ENCODE measurements at places on chromosomes 11 and 22.

- DNase-seq: no peak
Measured at GRCh38 chr11:56214537-56214936, 19.5 kb downstream of the OR5T2 start.

DNA sequence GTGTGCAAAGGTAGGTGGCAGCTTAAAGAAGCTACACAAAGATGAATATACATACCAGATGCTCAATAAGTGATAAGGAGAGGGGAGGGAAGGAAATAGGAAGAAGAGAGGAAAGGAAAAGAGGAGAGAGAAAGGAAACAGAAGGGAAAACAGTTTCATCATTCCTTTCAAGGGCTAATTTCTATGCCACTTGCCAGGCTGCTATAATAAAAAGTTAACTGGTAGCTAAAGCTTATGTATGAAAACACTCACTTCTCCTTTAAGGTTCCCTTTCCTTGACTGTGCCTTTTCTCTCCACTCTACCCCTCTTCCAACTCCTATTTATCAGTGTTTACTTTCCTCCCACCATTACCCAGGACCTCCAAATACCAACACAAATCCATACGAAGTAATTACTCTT is 347.9 kb downstream of the DLG2 start:
- no peak for DNase-seq

GRCh38 chr11:33900159-33900840 is 8.4 kb upstream of the LMO2 start:
- no peak for DNase-seq

DNA sequence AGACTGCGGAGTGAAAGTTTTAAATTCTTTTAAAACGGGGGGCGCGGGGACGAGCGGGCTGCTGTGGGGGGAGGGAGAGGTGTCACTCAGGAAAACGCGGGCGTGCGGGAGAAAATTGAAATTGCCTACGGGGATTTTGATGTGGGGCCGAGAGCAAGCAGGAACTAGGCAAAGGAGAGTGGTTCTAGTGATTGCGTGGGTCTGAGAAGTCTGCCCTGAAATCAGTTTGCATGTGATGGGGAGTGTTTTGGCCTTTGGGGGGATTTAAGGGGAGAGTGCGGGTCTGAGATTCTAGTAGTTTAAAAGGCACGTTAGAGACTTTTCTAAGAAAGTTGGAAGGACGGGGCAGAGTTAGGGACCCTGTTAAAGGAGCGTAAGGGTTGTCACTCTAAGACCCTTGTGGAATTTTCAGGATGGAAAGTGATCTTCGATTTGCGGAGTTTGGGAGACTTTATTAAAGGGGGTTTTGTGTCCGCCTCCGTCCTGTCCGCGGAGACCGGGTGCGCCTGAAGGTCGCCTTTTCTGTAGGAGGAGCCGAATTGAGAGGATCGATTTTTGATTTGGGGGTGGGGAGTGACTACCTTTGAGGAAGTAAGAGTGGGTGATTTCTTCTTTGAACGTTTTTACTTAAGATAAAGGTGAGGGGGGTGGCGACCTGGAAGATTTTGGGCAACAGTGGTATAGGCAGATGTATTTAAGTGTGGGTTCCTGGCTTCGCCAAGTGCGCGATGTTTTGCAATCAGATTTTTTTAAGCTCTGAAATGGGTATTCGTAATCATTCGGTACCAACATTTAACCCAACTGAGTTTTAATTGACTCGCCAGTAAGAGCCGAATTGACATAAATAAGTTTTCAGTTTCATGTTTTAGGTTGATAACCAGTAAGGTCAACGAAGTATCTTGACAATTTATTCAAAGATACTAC is 1.1 kb downstream of the EED start:
- DNase-seq: no peak

DNA sequence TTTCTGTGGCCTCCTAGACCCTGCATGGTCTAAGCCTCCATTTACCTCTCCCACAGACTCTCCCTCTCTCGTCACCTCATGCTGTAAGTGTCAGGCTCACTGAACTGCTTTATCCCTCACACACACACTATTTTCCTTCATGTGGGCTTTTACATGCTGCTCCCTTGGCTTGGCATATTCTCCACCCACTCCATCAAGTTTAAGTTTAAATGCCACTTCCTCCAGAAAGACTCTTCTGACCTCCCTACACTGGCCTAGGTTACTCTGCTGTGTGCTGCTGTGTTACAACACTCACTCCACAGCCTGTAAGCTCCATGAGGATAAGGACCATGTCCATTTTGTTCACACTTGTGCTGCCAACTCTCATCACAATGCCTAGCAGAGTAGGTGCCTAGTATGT is 2.5 kb downstream of the DCHS1 start:
- no peak for DNase-seq

DNA sequence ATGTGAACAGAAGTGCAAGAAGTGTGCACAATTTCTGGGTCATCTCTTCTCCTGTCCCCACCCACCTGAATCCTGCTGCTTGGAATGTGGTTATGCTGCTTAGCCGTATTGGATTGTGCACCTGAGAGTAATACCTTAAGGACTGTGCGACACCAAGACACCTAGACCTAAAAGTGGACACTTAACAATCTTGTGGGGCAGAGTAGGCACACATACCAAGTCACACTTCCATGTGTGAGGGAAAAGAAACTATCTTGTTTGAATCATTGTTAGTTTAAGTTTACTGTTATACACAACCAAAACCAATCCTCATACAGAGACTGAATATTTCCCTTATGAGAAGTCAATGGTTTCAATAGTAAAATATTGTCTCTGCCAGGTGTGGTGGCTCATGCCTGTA is 93.7 kb downstream of the CCDC83 start:
- DNase-seq: no peak

DNA sequence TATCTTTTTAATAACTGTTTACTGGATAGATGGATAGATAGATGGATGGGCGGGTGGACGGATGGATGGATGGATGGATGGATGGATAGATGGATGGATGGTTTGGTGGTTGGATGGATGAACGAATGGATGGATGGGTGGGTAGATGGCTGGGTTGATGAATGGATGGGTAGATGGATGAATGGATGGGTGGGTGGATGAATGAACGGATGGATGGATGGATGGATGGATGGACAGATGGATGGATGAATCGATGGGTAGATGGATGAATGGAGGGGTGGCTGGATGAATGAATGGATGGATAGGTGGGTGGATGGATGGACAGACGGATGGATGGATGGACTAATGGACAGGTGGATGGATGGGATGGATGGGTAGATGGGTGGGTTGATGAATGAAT is 13.8 kb upstream of the SLC22A12 start:
- no peak for DNase-seq

DNA sequence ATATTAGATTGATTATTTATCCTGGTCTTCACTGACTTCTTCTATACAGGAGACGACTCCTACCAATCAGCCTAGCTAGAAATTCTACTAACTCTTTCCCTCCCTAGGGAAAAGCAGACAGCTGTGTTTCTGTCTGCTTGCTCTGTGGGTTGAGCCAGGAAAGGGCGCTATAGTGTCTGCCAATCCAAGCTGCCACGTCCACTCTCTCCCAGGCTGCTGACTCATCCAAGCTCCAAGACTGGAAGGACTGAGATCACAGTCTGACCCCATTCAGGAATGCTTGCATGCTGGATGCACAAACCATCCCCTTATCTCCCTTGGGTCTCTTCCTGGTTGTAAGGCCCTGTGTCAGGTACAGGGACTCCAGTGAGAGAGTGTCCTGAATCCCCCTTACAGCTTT is 955.6 kb downstream of the OPCML start:
- no peak for DNase-seq

GRCh38 chr11:62157603-62158002 is 32.4 kb upstream of the SCGB1D1 start:
- DNase-seq: no peak

- no peak for DNase-seq
Measured at GRCh38 chr11:102577182-102577581, 46.6 kb upstream of the MMP7 start.

DNA sequence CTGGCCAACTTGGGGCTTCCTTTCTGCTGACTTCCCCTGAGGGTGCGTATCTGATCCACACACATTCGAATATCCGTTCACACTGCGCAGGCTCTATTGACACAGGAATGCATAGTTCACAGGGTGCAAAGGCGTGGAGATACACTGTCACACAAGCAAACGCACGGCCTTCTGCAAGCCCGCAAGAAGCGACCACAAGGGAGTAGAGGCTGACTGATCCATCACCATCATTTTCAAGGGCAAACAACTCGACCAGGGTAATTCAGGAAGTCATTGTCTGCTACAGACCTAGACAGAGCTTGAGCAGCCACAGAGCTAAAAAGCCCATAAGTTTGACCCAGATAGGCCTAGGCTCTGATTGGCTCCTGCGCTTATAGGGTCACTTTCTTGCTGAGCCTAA is 392.3 kb downstream of the MN1 start:
- DNase-seq: no peak

DNA sequence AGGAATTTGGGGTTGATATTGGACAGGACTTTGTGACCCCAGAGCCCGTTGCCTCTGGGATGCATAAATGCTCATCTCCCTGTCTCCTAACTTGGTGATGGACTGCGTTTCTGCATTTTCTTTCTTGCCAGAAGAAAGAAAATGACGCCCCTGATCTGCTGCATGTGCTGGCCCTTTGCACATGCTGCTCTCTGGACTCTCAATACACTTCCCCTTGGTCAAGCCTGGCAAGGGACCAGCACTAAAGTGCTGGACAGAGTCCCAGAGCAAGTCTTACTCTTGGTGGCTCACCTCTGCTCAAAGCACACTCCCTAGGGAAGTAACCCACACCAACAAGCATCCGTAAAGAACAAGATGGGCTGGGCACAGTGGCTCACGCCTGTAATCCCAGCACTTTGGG is 40.7 kb downstream of the MYH9 start:
- DNase-seq: no peak

GRCh38 chr11:93330446-93330984 is at the start of gene DEUP1:
Gene DEUP1 (plus strand): TSS chr11:93330742. CDS start chr11:93332260, 1,518 bp downstream.
- DNase-seq: no peak

GRCh38 chr11:118082880-118083552 is 3.7 kb downstream of the SMIM35 start:
- no peak for DNase-seq

GRCh38 chr11:73149105-73149504 is 7.0 kb upstream of the FCHSD2 start:
- DNase-seq: no peak

DNA sequence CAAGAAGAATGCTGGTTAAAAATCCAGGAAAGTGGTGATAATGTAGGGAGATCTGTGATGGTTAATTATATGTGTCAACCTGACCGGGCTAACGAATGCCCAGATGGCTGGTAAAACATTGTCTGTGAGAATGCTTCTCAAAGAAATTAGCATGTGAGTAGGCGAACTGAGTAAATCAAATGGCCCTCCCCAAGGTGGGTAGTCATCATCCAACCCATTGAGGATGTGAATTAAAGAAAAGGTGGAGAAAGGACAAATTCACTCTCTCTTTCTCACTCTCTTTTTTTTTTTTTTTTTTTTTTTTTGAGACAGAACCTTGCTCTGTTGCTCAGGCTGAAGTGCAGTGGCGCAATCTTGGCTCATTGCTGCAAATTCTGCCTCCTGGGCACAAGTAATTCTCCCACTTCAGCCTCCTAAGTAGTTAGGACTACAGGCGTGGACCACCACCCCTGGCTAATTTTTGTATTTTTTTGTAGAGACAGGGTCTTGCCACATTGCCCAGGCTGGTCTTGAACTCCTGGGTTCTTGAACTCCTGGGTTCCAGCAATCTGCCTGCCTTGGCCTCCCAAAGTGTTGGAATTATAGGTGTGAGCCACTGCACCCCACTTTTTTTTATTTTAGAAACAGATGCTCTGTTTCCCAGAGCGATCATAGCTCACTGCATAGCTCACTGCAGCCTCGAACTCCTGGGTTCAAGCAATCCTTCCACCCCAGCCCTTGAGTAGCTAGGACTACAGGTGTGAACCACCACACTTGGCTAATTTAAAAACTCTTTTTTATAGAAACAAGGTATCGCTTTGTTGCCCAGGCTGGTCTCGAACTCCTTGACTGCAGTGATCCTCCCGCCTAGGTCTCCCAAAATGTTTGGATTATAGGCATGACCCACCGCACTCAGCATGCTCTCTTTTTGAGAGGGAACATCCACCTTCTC is 22.0 kb upstream of the P2RY6 start:
- no peak for DNase-seq

- DNase-seq: no peak
Measured at GRCh38 chr11:119706887-119707286, 22.1 kb downstream of the NECTIN1 start.

- no peak for DNase-seq
Measured at GRCh38 chr11:66190786-66191185, 77.7 kb upstream of the RAB1B start.

GRCh38 chr11:13166036-13166435 is 111.6 kb upstream of the BMAL1 start:
- DNase-seq: no peak

- DNase-seq: no peak
Measured at GRCh38 chr22:47049078-47049624, 286.7 kb downstream of the TBC1D22A start.

- DNase-seq: no peak
Measured at GRCh38 chr22:22583030-22583429, 24.0 kb upstream of the PRAME start.

DNA sequence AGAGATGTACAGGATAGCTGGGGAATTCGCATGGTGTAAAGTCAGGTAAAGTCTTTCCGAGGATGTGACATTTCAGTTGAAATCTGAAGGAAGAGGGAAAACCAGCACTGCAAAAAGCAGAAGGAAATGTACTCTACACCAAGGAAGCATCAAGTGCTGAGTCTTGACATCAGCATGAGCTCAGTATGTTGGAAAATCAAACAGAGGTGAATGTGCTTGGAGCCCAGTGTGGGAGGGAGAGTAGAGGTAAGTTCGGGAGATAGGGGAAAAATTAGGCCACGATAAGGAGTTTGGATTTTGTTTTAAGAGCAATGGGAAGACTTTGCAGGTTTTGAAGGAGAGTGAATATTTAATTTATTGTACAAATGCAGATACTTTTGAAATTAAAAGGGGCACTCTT is 484.0 kb downstream of the NTM start:
- DNase-seq: no peak

DNA sequence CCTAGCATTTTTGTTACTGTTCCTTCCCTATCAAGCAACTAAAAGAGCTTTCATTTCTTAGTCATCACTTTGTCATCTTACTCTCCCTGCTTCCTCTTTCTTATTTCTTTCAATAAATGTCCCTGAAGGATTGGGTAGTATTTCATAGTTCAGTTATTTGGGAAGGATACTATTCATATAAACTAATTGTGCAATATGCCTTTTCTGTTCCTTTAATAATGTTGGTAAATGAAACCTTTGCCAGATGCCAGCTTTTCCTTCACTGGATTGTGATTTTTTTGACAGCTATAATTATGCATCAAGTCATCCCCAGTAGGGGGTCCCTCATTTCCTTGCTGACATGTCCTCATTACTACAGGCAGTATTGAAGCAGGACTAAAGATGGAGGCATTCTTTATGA is 101.7 kb downstream of the ATM start:
- DNase-seq: no peak
